ENCODE measurements at places on chromosomes 4 and X. TPM values are rescaled to one million over a fixed set of nuclear protein-coding genes. Genes with fewer than 3 reads are reported as not detected.

DNA sequence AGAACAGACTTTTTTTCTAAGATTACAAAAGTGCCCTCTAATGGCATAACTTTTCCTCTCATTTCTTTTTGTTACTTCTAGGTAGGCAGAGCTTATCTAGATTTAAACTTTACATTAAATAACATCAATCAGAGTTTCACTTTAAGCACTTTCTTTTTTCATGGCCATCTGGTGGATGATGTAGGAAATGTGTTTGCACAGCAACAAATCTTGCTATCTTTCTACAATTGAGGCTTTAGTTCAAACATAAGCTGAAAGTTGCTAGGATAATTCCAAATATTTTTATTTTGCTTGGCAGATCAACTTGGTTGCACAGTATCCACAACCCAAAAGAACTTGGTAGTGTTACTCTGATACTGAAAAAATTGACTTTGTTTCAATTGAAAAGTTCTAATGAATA lies 22.0 kb downstream of the NDNF start:
- no peak for DNase-seq

Gene ZNF185
- 9.4 TPM for total RNA-seq

DNA sequence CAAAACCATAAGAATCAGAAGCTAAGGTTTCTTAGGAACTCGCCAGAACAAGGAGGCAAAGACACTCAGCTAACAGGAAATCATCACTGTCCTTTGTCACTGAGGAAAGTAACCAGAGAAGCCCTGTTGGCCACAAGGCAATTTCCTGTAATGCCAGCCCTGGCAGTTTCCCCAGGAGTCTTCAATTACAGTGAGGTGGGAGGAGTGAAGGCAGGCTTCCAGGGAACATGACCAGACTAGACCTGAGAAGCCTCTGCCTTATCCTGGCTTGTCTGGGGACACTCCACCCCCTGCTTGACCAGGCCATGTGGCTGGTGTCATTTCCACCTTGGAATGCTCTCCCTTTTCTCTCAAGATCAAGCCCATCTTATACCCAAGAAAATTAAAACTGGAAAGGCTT lies 125.3 kb downstream of the COL4A6 start:
- DNase-seq, result no peak

DNA sequence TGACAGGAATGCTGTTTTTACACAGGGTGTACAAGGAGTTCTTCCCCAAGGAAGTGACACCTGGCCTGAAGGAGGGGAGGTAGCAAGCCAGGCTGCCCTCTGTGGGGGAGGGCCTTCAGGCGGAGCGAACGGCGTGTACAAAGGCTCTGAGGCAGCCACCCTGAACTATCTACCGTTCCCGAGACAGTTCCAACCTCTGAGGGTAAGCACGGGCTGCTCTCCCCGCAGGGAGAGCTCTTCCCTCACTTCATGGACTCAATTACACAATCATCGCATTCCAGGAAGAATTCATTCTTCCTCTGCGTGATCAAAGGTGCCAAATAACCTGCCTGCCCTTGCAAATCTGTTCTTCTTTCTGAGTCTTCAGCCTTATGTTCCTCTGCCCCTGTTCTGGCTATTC lies 4.8 kb downstream of the ELK1 start:
- no peak for DNase-seq

- no peak for DNase-seq
Measured at GRCh38 chrX:148269513-148269912, 230.9 kb upstream of the AFF2 start.

DNA sequence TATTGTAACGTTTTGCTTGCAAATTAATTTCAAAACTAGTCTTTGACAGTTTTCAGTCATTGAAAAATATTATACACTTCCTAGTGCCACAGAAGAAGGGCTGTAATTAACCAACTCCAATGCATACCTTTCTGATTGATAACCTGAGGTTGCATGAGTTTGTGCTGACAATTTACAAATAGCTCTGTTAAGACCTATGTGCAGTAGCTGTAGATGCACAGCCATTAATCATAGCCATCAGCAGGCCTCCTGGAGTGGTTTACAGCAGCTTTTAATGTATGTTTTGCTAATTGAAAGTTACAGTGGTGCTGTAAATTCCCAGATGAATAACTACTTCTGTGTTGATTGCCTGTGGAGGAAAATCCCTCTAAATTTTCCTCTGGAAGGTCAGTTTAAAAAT lies 758.1 kb downstream of the SH3BGRL start:
- DNase-seq, result no peak

DNA sequence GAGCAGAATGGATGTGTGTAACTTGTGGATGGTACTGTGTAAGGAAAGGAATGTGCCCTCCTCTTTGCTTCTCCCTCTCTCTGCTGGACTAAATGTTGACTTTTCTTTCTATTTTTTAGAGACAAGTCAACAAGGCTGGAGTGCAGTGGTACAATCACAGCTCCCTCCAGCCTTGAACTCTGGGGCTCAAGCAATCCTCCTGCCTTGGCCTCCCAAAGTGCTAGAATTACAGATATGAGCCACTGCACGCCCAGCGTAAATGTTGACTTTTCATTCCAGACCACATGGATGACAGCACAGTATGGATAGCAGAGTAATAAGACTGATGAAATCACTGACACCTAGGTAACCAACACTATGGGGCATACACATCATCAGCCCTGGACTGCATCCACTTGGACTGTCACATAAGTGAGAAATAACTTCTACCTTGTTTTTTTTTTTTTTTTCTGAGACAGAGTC lies 5.1 kb upstream of the RPS3A start:
- no peak for DNase-seq

DNA sequence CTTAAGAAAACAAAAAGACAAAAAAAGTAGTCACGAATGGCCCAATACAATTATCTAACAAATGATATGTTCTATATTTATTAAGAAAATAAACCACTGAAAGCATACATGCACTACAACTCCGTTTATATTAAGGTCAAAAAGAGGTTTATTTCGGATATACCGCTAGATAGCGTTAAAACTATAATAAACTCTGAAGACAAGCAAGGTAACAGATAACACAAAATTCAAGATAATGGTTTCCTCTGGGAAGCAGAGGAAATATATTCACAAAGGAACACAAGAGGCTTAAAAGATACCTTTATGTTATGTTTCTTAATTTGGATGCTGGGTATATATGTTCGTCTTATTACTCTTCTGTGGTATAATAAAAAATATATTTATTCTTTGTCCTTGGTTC lies 4.7 kb upstream of the FAM200B start:
- no peak for DNase-seq

DNA sequence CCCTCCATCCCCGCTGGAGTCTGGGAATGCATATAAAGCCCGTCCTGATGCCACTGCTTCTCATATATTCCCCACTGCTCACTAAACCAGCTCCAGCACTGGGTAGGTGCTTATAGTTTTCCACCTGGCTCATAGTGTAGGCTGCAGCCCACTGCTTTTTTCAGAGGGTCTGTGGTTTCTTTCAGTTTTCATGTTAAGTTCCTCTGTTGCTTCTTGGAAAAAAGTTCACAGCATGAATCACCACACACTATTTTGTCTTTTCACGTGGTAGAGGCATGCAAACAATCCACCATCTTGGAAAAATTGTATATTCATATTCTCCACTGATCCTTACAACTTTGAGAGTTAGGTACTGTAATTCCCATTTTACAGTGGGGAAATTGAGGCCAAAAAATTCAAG lies 39.4 kb downstream of the DCLK2 start:
- no peak for DNase-seq

GRCh38 chr4:189050643-189051042 lies 890.0 kb upstream of the FRG1 start:
- DNase-seq, result no peak

DNA sequence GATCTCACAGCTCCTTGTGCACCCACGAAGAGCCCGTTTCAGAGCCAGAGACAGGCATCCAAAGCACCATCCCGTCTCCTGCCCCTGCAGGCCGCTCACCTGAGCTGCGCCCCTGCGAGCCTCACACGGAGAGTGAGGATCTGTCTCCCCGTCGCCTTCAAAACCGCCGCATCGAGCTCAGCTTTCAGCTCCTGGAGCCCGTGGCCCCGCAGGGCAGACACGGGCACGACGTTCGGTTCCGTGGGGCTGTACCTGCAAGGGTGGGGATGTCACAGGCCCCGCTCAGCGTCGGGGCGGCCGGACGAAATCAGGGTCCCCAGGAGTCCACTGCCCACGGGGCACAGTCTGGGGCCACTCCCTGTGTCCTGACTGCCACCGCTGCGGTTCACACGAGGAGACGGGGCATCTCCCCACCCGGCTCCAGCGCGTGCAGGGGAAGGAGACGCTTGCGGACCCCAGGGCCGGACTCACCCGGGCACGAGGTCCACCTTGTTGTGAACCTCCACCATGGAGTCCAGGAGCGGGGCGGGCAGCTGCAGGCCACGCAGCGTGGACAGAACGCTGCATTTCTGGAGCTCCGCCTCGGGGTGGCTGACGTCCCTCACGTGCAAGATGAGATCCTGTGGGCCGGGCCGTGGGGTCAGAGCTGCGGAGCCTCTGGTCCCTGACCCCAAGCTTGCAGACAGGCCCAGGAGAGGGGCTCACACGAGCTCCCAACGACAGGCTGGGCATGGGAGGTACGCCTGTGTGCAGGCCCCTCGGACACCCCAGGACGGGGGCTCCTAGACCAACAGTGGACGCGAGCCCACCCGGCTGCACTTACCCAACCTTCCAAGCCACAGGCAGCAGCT lies 11.1 kb downstream of the GTPBP6 start:
- no peak for DNase-seq

GRCh38 chr4:87270144-87270543 lies 49.7 kb upstream of the KLHL8 start:
- peak; percentile 1 for DNase-seq

- DNase-seq, result no peak
Measured at GRCh38 chr4:169428376-169428775, 157.6 kb upstream of the SH3RF1 start.

- DNase-seq, result no peak
Measured at GRCh38 chr4:36243355-36244256, 708 bp downstream of the ARAP2 start.

GRCh38 chr4:17058916-17059741 lies 160.7 kb upstream of the LDB2 start:
- no peak for DNase-seq

Gene FREM3
- not detected for total RNA-seq

Gene CSN1S1
- total RNA-seq, result not detected

DNA sequence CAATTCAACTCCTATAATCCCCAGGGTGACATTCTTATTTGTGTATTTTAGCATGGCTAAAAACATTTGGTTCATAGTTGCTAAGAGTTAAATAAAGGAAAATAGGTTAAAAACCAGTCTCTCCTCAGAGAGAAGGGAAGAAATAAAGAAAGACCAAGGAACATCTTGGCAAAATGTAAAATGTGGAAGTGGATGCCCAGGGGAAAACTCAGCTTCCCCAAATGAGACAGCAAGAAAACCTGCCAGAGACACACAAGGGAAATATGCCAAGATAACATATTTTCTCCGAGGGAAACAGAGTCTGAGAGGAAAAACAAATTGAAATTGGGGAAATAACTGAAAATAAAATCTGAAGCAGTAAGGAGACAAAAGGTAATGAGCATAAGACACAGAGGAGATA lies 1569.3 kb downstream of the PCDH18 start:
- no peak for DNase-seq

DNA sequence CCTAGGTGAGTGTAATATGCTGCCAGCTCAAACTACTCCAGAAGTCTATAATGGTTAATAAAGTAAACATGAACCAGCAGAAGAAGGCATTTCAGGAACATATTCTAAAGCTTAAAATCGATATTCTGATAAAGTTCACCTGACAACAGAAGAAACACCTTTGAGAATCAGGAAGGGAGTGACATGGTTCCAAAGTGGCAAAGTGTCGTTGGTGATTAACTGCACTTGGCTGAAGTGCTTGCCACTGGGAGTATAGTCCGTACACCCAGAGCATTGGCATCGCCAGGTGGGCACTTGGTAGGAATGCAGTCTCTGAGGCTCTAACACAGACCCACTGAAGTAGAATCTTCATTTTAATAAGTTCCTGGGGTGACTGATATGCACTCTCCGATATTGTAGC lies 76.0 kb upstream of the H2AZ1 start:
- DNase-seq, result no peak

Gene HEPH
- total RNA-seq, result 6.5 TPM

- no peak for DNase-seq
Measured at GRCh38 chr4:104015680-104016079, 295.9 kb upstream of the TACR3 start.

Gene ZC4H2
- 8.2 TPM for total RNA-seq

DNA sequence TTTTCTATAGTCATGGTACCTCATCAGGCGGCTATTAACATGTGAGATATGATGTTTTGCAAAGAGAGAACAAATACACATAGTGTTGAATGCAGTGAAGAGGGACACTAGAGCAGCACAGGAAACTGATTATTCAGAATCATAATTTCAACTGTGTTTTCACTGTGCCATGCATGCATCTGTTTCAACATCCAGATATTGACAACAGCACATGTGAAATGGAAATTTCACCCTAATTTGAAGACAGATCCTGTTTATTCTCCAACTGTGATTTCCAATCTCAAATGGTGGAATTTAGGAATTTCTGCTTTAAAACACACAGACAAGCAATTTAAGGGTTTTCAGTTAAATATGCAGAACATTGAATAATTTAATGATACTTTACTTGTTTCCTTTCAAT lies 288.6 kb downstream of the KCTD8 start:
- no peak for DNase-seq

DNA sequence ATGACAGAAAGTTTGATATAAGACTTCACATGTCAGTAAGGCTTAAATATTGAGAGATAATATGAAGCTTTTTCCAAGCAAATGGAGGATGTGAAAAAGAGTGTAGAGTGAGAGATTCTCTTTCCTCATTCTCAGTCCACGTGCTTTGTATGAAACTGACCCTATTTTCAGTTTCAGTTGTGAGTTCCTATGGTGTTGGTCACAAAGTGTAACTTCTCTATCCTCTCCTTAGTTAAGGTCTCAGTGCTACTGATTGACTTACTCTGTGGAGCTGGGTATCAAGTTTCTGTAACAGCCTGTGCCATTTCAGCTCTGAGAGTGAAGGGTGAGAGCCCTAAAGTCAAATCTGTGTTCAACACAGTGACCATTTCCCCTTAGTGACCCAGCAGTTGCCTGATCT lies 277.2 kb downstream of the EPHA5 start:
- DNase-seq, result no peak

Gene SUPT20HL1
- total RNA-seq, result not detected

DNA sequence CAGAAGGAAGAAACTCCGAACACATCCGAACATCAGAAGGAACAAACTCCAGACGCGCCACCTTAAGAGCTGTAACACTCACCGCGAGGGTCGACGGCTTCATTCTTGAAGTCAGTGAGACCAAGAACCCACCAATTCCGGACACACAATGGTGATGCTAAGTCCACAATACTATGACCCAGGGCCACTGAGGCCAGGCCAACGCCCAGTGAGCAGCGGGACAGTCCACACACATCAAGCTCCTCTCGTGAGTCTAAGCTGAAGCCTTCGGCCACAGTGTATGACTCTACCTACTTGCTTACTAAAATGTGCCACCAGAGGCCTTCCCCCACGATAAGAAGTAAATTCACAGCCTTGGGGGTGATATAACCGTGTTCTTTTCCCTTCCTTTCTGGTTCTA lies 10.2 kb upstream of the CDKN2AIP start:
- no peak for DNase-seq

Gene RTL3
- 0.18 TPM for total RNA-seq

DNA sequence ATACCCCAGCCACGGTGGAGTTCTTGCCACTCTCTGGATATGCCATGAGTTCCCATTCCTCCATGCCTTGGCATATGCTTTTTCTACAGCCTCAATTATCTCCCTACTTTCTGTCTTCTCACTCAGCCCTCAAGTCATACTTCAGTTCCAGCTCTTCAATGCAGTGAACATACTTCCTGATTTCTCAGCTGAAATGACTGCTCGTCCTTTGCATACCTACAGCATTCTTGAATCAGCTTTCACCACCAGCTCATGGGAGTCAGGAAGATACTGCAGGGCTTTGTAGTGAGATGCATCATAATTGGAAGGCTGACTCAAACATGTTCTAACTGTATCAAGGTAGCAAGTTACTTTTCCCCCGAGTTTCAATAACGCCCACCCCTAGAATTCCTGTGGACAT lies 118.4 kb downstream of the APBB2 start:
- no peak for DNase-seq
